ENCODE measurements at places on chromosomes 2 and 18. TPM values are rescaled to one million over a fixed set of nuclear protein-coding genes. Genes with fewer than 3 reads are reported as not detected.

NEMP2 gene
- 2.3 TPM for total RNA-seq

GDF7 gene
- 0.23 TPM for total RNA-seq

KCTD1 gene
- total RNA-seq: 33.4 TPM

IL1RL1 gene
- 0.69 TPM for total RNA-seq

ANKRD30B gene
- 3.9 TPM for total RNA-seq

CCDC178 gene
- total RNA-seq: 2.3 TPM

COA5 gene
- 58.4 TPM for total RNA-seq

SERPINB12 gene
- total RNA-seq: not detected

GCKR gene
- total RNA-seq: 0.69 TPM

HEATR5B gene
- 93.2 TPM for total RNA-seq

CERKL gene
- total RNA-seq: 6.2 TPM

ABCA12 gene
- 0.23 TPM for total RNA-seq

TYW5 gene
- total RNA-seq: 15.7 TPM

DPP10 gene
- total RNA-seq: 97.8 TPM

CCDC102B gene
- 21.2 TPM for total RNA-seq
